ENCODE measurements at places on chromosomes 1 and 21.

GRCh38 chr1:53348486-53349368, 20.9 kb upstream of the LRP8 start:
- no peak for DNase-seq

GRCh38 chr1:198157241-198157846, 546 bp downstream of the NEK7 start:
- DNase-seq: peak; percentile 94

DNA sequence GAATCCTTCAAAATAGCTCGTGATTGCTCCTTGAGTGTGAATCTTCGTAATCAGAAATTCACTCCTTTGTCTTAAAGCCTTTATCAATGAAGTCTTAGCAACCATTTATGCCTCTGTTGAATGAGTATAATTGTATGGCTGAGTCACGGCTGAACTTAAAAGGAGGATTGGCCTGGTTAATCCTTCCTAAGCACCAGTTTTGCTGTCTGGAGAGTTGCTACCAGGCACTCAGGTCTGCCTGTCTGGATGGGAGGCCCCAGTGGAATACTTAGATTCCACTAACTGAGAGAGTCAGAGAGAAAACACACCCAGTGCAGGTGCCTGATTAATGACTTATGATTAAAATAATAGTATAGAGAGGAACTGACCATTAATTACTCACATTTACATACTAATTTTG, 7.6 kb upstream of the HHAT start:
- no peak for DNase-seq

DNA sequence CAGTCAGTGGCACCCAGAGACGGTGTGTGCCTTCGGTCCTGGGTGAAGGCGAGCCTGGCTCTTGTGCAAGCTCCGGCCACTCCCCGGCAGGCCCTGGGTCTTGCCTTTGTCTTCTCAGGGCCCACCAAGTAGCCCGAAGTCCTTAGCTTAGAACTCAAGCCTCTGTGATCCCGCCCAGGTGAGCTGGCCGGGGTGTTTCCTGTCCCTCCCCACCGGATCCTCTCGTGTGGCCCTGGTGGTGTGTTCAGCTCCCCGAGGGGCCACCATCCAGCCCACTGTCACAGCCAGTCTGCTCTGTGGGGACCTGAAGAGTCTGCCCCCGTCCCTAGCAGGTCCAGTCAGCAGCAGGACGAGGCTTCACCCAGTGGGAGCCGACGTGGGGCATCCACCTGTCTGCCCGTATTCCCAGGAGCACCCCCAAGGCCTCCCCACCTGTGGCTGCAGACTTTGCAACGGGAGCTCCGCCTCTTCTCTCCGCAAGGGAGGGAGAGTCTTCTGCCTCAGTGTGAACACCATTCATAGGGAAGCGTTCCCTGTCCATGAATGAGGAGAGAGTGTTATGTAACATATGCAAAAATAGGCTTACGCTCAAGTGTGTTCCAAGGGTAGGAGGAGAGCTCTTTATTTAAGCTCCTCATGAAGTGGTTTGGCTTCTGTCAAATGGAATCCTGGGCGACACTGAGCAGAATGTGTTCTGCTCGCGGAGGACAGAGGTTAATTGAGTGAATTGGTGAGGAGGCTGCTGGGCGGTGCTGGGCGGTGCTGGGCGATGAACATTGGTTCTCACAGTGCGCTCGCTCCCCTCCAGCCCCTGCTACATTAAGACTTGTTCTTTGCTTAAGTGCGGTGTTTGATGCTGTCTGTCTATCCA, 108.9 kb downstream of the CRYAA start:
- no peak for DNase-seq

Measured in fibroblast of skin of back (primary cell).